Activated CD4-positive, alpha-beta T cell treated with anti-CD3 and anti-CD28 coated beads, Interleukin-2, amount 50 U/mL, for 4 hours (primary cell): ENCODE measurements at places on chromosomes 7 and 10.

- no peak for DNase-seq
These were observed 727.9 kb upstream of the KCND2 start for GRCh38 chr7:119545118-119545517.

DNA sequence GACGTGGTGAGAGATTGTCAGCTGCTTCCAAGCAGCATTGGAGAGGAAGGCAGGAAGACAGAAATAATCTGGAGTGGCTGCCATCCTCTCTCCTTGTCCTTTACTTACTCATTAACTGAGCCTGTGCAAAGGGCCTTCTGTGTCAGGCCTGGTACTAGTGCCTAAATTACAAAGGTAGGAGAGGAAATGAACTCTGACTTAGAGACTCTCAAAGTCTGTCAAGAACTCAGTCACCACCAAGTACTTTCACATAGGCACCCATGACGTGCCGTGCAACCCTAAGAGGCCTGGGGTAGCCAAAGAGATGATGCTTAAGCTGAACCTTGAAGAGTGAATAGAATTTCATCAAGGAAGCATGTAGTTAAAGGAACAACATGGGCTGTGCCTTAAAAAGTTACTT lies 866.9 kb downstream of the LRMDA start:
- DNase-seq = no peak

DNA sequence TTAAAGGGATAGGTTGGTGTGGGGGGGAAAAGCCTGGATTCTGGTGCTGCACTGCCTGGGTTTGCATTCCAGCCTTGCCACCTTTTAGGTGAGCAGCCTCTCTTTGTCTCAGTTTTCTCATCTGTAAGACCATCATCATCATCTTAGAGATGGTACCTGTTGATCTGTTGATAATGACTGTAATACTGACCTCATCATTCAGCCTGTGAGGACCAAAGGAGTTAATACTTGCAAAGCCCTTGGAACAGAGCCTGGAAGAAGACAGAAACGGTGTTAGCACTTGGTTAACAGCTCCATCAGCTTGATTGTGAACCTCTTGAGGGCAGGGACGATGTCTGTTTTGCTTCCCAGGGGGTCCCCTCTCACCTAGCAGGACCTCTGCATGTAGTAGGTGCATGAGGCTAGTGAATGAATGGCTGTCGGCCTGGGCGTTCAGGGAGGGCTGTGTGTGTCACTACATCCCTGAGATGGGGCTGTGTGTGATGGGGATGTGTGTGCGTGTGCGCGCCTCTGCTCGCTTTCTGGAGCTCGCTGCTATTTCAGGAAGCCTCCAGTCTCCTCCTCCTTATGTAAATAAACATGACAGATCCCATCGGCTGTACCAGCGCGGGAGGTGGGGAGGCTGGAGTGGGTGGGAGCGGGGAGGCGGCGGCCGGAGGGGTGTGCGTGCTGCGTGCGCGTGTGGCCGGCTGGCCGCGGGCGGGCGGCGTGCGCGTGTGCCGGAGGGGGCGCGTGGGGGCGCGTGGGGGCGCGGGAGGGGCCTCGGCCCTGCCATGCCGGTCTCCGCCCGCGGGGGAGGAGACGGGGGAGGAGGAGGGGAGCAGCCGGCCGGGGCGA lies 61.2 kb downstream of the NEURL1 start:
- DNase-seq = peak; percentile 6

- DNase-seq = no peak
These were observed 75.4 kb downstream of the PROSER2 start for GRCh38 chr10:11898372-11899066.

DNA sequence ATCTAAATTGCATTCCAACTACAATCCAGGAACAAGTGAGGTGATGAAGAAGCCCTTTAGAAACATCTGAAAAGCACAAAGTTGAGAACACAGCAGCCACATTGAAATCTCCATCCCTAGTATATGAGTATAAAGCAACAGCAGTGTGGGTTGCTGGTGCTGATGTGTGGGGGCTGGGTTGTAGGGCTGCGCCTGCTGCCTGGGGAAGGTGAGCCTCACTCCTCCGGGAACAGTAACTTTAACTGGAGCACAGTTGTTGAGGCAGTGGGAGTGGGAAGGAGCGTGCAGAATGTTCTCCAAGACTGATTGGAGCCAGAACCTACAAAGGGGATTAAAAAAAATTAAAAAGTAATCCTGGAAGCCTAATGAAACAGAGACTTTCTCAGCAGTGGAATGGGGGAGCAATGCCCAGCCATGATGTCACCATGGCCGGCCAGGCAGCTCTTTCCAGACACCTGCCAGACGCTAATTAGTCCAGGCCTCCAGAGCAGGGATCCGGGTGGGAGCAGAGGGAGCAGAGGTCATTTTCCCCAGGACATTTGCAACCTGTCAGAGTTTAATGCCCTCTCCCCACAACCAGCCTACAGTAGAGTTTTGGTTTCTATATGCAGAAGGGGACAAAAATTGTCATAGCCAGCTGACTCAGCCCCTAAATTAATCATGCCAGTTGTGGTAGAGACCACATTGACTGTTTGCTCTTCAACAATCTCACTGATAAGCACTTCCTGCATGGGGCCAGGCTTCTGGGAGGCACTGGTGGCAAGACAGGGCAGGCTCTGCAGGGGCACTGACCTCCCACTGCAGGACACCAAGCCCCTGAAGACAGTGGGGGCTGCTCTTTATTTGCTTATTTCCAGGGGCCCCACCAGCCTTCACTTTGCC lies 133.0 kb upstream of the ZNF32 start:
- no peak for DNase-seq

GRCh38 chr7:24341691-24342413 lies 57.9 kb downstream of the NPY start:
- DNase-seq = no peak

- no peak for DNase-seq
These were observed 17.4 kb downstream of the POLL start for GRCh38 chr10:101570428-101571270.

DNA sequence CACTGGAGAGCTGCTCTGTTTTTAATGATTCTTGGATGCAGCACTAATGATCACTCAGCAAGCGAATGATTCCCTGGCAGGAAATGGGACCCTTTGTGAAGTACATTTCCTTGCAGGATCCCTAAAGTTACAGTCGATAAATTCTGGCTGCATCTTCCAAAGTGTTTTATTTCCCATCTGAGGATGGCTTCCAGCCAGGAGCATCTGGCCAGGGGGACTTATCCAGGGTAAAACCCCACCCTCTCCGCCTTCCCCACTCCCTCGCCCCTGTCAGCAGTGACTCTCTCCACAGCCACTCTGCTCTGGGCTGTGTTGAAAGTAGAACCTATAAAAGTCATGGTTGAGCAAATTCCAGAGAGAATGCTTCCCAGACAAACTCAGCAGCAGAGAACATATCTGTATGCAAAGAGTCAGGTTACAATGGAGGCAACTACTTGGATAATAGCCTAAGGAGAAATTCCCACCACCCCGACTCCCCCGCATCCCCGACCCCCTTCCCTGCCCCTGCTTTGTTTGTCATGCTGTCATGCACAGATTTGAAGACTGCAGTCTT lies 111.0 kb upstream of the ANLN start:
- no peak for DNase-seq

DNA sequence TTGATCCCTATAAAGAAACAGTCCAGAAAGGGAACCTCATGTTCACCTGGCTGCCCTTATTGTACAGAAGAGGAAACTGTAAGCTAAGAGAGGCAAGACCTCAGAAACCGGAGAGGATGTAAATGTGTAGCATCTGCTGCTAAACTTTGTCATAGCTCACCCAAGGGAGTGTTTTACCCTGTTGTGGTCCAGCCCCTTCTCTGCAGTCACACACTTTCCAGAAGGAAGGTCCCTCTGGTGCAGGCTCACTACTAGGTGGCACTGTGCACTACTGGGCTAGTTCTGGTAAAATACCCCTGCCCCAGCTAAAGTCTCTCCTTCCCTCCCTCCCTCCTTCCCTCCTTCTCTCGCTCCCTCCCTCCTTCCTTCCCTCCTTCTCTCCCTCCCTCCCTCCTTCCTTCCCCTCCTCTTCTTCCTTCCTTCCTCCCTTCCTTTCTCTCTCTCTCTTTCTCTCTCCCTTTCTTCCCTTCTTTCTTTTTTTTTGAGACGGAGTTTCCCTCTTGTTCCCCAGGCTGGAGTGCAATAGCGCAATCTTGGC lies 42.5 kb upstream of the LCOR start:
- DNase-seq = no peak

- DNase-seq = no peak
These were observed 243.0 kb downstream of the ADRA2A start for GRCh38 chr10:111319866-111320265.

DNA sequence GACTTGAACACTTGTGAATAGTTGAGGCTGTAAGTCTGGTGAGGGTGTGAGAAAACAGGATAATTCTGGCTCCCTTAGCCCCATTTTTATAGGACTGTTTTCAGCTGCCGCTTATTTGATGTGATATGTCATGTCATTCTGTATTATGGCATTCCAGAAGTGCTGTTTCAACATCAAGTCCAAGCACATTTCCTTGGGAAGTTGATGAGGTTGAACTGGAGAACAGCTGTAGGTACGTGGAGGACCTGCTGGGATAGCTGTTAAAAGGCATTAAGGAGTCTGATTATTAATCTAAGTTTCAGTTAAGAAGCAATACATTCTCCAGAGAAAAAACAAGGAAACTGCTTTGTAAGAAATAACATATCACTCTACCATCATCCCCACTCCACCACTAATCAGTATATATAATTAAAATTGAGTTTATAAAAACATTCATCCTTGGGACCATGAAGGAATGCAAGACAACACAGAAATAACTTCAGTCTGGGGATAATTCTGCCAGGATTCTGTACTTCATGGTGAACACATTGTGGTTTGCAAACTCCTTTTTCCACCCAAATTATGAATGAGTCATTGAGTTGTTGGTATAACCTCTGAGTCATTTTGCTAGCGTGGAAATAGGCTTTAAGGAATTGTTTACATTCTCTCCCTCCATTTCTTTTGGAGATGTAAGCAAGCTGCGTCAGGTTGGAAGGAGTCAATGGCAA lies 39.9 kb upstream of the TMEM229A start:
- DNase-seq = no peak

DNA sequence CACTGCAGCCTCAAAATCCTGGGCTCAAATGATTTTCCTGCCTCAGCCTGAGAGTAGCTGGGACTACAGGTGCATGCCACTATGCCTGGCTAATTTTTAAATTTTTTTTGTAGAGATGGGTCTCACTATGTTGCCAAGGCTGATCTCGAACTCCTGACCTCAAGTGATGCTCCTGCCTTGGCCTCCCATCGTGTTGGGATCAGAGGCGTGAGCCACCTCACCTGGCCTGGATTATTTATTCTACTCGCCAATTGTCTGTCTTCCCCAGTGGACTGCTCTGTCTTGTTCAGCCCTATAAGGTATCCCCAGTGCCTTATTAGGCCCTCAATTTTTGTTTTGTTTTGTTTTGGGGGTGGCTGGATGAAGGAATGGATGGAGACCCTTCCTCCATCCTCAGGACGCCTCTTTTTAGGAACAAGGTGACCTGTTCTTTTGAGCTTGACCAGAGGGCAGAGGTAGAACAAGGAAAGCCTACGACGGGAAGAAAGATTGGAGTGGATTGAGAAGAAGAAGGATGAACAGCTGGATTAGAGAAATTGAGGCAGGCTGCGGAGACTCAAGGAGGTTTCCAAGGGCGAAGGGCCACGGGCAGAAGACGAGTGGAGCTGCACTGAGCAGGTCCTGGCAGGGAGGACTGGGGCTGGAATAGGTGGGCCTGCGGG lies 541 bp upstream of the DENND10 start:
- DNase-seq = no peak

GRCh38 chr7:91162436-91162835 lies 101.8 kb upstream of the FZD1 start:
- no peak for DNase-seq

DNA sequence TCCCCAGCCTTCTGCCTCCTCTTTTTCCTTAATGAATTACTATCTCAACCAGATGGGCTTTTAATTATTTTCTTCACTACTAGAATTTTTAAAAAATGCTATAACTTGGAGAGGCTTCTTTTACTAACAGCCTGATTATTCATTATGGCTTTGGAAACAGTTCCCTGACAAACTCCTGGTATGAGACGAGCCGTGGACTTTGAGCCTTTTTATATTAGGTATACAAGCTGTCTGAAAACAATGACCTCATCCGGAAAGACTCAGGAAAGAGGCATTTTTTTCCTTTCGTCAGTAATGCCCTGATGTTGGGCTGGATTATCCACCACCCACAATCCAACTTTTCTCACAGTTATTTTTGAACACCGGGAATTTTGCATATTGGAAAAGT lies 26.7 kb upstream of the ABLIM1 start:
- no peak for DNase-seq

- no peak for DNase-seq
These were observed 563.4 kb downstream of the ACTR3B start for GRCh38 chr7:153322991-153323390.

- DNase-seq = no peak
These were observed 29.6 kb downstream of the POR start for GRCh38 chr7:75944507-75944906.

DNA sequence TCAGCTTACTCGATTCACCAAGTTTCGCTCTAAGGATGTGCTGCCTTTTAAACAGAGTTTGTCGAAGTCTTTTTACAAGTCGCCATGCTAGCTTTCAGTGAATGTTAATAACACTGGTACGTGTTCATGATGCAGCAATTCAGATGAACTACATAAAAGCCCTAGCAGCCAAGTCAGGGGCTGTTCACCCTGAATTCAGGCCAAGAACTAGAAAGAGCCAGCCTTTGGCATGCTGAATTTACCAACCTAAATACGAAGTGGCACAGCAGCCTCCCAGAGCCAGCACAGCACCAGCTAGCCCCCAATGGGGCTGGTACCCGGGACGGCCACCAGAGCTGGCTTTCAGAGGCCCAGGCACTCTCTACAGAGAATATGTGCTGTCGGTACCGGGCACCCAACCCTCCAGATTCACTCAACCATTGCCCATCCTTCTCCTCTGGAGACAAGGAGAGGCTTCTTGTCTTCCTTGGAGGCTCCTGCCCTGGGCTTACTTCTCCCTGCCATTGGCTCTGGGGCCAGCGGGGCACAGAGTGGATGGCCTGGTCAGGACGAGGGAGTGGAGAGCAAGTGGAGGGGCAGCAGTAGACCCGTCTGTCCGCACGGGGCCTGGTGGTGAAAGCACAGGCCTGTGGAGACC lies 64.2 kb downstream of the HIPK2 start:
- no peak for DNase-seq

- no peak for DNase-seq
These were observed 750.1 kb upstream of the SORCS1 start for GRCh38 chr10:107914450-107915214.

DNA sequence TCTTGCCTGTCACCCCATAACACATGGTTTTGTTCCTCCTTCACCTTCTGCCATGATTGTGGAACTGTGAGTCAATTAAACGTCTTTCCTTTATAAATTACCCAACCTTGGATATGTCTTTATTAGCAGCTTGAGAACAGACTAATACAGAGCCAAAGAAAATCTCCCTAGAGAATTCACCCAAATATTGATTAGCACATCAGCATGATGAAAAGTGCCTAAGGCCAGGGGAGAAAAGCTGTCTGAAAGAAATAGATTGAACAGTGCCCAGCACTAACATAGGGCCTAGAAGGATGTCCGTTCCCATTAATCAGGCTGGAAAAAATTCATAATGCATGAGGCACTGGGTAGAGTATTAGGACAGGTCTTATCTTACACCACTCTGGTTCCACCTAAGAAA lies 111.9 kb upstream of the CALN1 start:
- DNase-seq = no peak
